ENCODE measurements at places on chromosomes 1 and 21. TPM values are rescaled to one million over a fixed set of nuclear protein-coding genes. Genes with fewer than 3 reads are reported as not detected.
A peak's percentile ranks its signal among the peaks of the same experiment; 100 is the strongest.

DNA sequence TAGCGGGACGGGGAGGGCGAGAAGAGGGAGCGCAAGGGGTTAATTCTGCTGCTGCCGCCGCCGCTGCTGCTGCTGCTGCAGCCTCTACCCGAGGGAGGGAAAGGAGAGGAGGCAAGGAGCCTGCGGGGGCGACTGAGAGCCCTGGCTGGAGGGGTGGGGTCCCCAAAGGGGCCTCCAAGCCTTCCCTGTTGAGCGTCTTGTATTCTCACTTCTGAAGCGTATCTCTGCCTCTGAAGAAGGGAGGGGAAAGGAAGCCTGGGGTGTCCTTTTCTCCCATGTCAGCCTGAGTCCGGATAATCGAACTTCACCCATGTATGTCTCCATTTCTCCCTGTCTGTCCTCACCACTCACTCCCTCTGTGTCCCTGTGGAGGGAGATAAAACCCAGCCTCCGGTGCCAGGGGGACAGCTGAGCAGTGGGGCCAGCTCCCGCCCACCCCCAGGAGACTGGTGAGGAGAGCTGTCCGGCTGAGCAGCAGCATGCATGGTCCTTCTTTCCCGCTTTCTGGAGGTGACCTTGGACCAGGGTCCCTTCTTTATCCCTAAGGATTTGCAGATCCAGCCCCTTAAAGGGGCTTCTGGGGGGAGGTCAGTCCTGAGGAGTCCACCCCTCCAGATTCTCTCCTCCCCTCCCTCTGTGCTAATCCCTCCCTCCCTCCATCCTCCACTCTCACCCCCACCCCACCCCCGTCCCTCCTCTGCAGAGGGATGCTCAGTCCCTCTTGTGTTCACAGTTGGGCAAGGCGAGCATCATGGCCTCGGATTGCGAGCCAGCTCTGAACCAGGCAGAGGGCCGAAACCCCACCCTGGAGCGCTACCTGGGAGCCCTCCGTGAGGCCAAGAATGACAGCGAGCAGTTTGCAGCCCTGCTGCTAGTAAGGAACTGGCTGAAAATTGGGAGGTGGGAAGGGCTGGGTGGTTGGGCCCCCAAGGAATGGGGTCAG, 1.0 kb downstream of the NCDN start:
- no peak for DNase-seq

PAPPA2 gene
- total RNA-seq: not detected

DNA sequence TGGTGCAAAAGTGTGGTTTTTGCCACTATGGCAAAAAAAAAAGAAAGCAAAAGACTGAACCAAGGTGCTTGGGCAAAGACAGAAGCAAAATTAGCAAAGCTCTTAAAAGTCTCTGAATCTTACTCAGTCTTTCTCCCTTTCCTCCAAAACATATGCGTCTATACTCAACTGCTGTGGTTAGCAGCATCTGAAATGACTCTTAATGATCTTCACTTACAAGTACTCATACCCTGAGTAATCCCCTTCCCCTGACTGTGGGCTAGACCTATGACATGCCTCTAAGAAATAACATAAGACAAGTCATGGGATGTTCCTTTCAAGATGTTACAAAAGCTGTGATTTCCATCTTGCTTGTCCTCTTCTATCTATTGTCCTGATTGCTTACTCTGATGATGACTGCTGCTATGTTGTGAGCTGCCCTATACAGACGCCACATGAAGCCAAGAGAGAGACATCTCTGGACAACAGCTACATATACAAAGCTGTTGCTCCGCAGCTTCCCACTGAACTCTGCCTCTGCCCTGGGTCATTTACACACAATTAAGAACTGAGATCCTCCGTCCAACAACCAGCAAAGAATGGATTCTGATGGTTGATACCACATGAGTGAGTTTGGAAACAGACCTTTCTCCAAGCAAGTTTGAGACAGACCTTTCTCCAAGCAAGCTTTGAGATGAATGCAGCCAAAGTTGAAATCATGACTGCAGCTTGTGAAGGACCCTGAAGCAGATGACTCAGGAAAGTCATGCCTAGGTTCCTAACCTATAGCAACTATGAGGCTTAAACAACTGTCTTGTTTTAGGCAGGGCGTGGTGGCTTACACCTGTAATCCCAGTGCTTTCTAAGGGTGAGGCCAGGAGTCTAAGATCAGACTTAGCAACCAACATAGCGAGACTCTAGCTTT, 55.2 kb downstream of the PUM1 start:
- DNase-seq: no peak

KIF14 gene
- 5.6 TPM for total RNA-seq

DNA sequence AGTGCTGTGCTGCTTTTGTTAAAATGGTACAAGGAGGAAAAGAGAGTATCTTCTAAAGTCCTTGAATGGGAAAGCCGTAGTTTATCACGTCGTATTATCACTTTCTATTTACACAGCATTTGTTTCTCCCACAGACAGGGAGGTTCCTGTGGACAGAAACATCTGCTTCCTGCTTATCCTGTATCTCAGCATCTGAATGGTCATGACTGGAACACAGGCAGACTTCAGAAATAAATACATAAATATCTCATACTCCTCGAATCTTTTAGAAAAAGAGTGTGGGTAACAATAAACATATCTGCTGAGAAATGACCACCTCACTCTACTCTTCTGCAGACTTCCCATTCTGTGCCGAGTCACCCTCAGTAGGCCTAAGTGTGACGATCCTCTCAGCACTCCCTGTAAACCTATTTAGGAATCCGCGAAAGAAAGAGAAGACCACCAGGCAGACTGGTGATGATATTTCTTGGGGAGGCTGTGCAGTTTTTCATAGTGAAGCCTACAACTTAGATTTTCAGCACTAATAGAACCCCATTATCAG, 393.5 kb downstream of the SMYD3 start:
- no peak for DNase-seq

RXFP4 gene
- total RNA-seq: 3.1 TPM

- DNase-seq: no peak
Observed at GRCh38 chr1:156113282-156113950, 1.1 kb upstream of the LMNA start.

- no peak for DNase-seq
Observed at GRCh38 chr1:55131801-55132200, 83.4 kb downstream of the USP24 start.

DNA sequence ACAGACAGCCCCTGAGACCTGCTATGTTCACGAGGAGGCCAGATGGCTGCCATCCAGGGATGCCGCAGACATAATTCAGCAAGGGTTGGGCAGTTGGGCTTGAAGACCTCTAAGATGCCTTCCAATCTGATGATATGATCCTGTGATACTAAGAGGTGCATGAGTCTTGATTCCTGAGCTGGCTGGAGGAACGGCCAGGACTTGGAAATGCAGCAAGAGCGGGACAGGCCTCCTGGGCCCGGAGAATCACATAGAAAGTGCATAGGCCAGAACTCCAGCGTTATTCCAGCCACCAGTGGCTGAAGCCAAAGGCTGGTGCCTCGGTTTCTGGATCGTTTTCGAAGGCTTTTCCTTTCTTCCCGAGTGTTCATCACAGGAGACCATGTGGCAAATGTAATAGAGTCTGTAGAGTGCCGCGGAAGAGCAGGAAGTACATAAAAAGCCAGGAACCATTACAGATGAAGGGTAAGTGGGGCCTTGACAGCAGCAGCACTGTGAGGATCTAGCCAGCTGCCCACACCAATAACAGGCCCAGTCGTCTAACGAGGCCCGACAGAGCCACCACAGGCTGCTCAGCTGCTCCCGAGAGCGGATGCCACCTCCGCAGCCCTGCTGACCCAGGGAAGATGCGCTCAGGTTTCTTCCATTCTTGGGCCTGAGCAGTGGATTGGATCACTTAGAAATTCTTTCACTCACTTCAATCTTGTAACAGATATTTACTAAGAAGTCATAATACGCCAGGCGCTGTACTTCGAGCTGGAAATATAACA, 14.0 kb upstream of the LHX4 start:
- no peak for DNase-seq

- no peak for DNase-seq
Observed at GRCh38 chr1:201806801-201807200, 22.2 kb upstream of the IPO9 start.

DNA sequence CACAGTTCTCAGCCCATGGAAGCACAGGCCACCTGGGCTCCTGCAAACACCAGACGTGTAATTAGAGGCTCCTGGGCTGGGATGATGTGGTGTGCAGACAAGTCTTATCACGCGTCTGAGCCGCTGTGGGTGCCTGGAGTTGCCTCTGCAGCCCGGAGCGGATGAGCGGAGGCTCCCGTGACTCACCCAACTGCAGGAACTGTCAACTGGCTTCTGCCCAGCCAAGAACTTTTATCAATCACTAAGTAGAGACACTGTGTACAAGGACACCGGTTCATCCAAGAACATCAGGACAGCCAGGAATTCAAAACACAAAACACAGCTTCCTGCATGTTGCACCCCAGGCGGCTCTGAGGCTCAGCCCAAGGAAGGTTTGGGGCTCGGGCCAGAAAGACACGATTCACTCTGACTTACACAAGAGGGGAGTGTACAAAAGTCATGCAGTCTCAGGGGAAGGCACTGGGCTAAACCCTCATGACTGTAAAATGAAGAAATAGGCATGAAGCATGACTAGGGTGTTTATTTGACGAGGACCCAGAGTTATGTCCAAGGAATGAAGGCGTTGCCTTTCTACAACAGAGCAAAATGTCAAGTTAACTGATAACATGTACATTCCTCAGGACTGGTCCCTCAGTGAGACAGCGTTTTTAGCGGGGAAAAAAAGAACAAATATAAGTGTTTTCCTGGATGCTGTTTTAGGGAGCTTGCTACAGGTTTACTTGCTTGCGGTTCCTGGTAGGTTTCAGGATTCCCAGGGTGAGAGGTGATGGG, 21.1 kb downstream of the ERRFI1 start:
- DNase-seq: peak; percentile 57

DNA sequence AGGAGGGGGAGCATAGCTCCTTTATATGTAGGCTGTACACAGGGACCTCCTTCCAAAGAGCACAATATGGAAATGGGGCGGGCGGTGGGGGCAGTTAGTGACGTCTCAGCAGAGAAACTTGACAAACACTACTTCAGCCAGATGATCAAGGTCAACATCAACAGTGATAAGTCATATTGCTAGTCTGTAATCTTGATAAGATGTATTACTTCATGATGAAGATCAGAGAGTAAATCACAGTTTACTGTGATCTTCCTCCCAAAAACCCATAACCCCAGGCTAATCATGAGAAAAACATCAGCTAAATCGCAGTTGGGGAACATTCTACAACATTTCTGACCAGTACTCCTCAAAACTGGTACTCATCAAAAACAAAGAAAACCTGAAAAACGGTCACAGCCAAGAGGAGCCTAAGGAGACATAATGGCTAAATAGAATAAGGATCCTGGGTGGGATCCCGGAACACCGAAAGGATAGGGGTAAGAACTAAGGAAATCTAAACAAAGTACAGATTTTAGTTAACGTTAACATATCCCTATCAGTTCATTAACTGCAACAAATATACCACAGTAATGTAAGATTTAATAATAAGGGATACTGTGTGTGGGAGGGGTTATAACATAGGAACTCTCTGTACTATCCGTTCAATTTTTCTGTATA, 20.2 kb downstream of the LPAR3 start:
- DNase-seq: no peak

- DNase-seq: no peak
Observed at GRCh38 chr1:215631489-215631888, 64.4 kb downstream of the KCTD3 start.

- DNase-seq: no peak
Observed at GRCh38 chr1:118944546-118944945, 43.6 kb downstream of the TBX15 start.

RGS4 gene
- not detected for total RNA-seq

FAM167B gene
- 0.29 TPM for total RNA-seq

DNA sequence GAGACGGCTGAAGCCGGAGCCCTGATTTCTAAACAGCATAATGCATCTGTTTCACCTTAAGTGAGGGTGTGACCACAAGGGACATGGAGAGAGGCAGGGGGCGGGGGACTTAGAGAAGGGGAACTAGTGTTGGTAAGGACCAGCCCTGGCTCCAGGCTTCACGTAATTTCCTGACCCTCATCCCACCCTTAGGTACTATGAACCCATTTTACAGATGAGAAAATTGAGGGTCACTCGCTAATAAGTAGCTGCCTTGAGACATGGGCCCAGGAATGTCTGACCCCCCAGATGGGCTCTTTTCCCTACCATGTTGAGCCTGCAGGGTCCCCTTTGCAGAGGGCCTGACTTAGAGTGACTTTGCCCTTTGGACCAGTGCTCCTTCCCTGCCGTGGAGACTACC, 4.7 kb downstream of the EPHA8 start:
- no peak for DNase-seq

DNA sequence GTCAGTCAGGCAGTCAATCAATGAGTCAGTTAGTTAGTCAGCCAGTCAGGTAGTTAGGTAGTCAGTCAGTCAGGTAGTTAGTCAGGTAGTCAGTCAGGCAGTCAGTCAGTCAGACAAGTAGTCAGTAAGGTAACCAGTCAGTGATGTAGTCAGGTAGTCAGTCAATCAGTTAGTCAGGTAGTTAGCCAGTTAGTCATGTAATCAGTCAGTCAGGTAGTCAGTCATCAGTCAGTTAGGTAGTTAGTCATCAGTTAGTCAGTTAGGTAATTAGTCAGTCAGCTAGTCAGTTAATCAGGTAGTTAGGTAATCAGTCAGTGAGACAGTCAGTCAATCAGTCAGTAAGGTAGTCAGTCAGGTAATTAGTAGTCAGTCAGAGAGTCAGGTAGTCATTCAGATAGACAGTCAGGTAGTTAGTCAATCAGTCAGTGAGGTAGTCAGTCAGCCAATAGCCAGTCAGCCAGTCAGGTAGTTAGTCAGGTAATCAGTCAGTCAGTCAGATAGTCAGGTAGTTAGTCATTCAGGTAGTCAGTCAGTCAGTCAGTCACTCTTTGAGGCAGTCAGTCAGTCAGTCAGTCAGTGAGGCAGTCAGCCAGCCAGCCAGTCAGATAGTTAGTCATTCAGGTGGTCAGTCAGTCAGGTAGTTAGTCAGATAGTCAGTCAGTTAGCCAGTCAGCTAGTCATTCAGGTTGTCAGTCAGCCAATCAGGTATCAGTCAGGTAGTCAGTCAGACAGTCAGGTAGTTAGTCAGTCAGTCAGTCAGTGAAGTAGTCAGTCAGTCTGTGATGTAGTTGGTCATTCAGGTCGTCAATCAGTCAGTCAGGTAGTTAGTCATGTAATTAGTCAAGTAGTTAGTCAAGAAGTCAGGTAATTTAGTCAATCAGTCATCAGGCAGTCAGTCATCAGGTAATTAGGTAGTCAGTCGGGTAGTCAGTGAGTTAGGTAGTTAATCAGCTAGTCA, 15.3 kb downstream of the KRTAP10-1 start:
- no peak for DNase-seq
